ENCODE measurements at places on chromosomes 1 and 21.

DNA sequence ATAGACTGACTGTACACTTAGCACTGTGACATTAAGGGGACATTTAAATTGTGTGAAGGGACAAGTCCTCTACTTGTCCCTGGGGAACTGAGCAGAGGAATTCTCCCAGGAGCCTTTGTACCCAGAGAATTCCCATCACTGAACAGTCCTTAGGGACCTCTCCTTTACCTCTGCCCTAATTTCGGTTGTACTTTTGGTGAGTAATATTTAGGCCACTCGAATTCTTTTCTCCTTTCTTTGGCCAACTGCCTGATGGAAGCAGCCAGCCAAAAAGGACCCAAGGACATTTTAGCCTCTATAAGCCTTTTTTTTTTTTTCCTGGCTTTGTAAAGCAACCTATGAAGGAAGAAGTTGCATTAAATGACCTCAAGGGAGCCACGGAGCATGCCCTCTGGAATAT lies 71.5 kb downstream of the NR5A2 start:
- peak; percentile 6 for DNase-seq

DNA sequence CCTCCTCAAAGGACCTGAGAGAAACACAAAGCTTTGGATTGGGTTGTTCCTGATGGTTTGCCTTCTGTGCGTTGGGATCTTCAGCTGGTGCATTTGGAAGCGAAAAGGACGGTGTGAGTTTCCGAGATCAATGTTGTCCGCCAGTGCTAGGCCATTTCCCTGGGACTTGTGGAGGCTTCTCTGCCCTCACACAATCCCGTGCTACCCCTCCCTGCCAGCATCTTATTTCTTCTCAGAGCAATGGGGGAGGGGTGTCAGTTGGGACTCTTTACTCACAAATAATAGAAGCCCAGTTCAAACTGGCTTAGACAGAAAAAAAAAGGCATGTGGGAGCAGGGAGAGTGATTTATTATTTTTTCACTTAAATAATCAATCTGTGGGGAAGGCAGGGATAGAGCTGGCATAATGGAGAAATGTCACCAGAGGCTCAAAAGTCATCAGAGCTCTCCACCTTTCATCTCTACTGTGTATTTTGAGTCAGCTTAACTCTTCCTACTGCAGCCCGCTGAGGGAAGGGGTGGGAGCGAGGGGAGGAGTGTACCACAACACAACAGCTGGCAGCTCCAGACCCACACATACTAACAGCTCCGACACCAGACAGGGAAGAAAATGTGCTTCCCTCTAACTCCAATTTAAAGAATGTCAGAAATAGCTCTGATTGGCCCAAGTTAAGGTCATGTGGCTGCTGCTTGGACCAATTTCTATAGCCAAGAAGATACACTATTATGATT lies 22.4 kb downstream of the LY9 start:
- no peak for DNase-seq

DNA sequence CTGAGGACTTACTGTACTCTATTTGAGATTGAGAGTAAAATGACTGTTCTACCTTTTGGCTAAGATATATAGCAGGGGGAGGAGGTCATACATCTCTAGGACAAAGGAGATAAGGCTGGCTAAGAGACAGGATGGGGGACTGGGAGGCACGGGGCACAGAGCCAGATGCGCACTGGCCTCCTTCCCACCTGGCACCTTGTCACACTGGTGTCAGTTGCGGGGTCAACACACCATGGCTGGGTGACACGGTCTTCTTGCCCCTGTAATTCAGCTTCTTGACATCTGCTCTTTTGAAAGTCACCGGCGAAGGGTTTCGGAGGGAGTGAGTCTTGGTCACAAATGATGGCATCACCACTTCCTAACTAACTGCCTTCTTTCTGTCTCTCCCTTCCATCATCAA lies 177.3 kb downstream of the ZSCAN20 start:
- DNase-seq = no peak

DNA sequence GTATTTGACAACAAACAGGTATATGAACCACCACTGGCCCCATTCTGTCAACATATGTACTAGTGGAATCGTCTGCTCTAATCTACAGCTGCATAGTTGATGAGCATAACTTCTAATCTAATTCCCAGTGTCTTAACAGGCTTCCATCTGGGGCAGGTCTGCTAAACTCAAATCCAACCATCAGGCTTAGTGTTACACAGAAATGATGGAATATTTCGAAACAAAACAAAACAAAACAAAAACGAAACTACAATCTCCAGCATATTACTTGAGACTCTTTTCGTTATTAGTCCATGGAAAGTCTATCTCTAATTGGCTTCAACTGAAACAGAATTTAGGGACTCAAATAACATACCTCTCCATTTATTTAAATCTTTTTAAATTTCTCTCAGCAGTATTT lies 37.6 kb downstream of the DIPK1A start:
- no peak for DNase-seq

GRCh38 chr1:172630868-172631267 lies 28.0 kb upstream of the FASLG start:
- peak; percentile 39 for DNase-seq

DNA sequence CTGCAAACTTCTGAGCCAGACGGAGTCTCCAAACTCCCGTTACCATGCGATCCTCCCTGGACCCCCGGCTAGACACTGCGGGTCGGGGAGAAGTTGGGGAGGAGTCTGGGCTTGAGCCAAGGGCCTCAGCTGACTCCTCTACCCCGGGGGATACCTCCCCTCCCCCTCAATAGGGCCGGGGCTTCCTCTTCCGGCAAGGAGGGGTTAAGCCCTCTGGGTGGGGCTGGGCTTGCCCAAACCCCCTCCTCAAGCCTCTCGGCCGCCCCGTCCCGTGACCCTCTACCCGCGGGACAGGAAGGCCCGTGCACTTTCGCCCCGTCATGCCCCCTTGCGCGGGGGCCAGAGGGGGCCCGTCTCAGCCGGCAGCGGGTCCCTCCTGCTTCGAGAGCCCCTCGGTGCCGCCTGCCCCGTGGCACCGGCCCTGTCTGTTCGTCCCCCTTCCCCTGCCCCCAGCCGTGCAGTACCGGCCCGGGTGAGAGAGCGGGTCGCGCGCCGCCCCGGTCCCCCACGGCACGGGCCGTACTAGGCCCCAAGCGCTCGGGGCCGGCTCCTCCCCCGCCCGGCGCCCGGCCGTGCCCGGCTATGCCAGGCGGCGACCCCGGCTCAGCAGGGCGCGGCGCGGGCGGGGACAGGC lies 652 bp downstream of the ARL8A start:
- DNase-seq = peak; percentile 31

DNA sequence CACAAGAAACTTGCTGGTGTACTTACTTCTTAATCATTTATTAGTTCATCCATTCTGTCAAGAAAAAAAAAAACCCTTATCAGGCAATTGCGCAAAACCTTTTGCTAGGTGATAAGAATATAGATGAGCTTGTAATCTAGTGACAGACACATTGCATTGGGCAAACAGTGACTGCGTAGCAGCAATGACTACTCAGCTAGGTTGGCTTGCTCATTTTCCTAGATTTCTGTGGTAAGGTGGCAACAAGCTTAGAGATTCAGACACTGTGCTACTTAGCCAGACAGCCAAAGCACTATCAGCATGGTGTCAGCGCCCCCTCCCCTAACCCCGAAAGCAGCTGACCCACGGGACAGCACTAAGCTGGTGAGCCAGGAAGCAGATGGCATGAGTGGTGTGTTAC lies 203.1 kb downstream of the BARHL2 start:
- DNase-seq = no peak

DNA sequence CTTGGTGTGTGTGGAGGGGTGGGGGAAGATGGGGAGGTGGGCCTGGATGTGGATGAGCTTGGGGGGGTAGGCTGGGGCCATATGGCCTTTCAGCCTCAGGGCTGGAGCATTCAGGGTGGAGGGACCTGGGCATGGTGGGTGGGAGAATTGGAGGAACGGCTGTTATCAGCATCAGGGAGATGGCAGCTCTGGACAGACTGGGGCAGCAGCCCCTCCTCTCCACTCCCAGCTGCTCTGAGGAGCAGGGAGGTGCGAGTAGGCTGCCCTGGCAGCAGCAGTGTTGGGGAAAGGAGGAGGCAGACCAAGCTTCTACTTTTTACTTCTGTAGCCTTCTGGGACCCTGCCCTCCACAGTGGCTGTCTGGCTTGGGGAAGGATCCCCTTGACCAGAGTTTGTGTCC lies 10.2 kb downstream of the PPFIA4 start:
- DNase-seq = no peak

DNA sequence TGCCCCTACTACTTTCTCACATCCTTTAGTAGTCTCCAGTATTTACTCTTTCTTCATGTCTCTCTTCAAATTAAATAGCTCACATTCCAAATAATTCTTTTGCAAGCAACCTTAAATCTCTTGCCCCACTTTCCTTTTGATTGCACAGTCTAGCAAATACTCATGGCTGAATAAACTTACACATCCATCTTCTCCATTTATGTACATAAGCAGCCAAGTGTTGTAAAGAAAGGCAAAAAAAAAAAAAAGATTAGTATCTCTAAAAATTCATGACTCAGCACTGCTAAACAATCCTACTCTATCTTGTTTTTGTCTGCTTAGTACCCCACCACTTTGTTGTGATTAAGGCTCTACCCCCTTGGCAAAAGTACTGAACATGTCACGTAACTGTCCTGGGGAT lies 42.6 kb downstream of the F13B start:
- peak; percentile 62 for DNase-seq

DNA sequence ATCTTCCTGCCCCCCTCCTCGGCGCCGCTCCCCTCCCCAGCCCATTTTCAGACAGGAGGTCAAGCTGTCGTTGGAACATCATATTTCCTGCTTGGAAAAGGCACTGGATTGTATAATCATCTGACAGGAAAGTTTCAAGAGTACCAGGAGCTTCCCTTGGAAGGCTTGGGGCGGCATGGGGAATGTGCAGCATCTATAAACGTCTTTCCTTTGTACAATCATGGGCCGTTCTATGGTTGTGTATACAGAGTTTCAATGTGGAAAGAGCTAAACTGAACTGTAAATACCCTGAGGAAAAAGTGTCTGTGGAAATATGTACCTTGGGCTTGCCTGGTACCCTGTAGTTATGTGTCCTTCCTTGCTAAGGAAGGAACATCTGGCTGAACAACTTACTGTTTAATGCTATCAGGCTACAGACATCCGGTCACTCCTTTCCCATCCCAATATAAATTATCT lies 368.1 kb upstream of the ADGRL2 start:
- DNase-seq = no peak

DNA sequence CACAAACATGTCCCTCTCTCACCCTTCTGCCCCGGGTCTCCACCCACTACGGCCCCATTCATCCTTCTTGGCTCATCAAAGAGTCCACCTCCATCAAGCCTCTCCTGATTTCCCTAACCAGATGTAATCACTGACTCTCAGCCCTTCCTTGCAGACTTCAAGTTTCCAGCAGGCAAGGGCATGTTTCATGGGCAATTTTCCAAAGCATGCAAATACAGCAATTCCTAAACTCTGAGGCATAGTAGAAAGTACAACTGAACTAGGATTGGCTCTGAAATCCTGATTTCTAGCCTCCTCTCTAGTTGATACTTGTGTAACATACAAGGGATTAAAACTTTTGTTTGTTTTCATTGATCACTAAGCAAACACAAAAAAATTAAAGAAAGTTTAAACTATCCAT lies 109.1 kb upstream of the GADD45A start:
- peak; percentile 91 for DNase-seq

GRCh38 chr1:59486615-59487014 lies 189.7 kb downstream of the FGGY start:
- DNase-seq = no peak

DNA sequence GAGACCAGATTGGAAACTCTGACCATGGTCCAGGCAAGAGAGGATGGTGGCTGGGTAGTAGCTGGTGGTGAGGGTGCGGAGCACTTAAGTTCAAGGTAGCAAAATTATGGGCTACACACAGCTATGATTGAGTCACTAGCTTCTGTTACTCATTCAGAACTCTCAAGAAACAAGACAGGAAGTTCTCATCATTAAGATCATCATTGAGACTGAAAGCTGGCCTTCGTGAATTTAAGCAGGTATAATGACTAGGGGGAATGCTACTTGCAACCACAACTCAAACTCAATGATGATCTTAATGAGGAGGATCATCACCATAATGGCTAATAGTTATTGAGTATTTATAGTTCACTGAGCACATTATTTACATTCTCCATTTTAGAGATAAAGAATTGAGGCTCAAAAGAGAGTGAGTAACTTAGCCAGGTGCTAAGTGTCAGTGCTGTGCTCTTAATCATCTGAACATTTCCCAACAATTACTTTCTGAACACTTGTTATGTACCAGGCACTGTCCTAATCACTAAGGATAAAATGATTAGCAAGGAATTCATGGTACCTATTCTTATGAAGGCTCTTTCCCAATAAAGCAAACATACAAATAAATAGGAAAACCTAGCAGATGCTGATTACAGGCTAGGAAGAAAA lies 286.3 kb upstream of the C1orf105 start:
- peak; percentile 51 for DNase-seq

GRCh38 chr1:68470388-68470970 lies 20.7 kb upstream of the RPE65 start:
- DNase-seq = peak; percentile 32

GRCh38 chr1:165696625-165697100 lies 1.7 kb downstream of the ALDH9A1 start:
- DNase-seq = peak; percentile 88

- DNase-seq = no peak
These were observed 12.2 kb downstream of the SMAP2 start for GRCh38 chr1:40385437-40386358.

- DNase-seq = no peak
These were observed 37.8 kb downstream of the GABPB2 start for GRCh38 chr1:151108331-151108730.

DNA sequence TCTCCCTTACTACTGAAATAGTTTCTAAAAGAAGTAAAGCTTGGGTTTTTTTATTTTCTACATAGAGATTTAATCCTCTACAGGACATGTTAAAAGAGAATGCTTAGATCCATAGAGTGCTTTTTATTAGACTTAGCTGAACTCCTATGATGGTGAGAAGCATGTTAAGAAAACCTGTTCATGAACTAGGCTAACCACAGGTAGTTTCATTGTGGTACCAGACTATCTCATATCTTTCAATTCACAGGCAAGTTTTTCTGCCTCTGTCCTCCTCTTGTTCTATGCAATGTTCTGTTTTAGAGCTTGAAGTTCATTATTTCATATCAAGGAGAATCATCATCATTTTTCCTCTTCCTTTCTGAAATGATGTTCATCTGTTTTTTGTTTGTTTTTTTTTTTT lies 65.4 kb downstream of the ELAVL4 start:
- DNase-seq = no peak

GRCh38 chr1:226233293-226233692 lies 9.8 kb downstream of the MIXL1 start:
- no peak for DNase-seq

DNA sequence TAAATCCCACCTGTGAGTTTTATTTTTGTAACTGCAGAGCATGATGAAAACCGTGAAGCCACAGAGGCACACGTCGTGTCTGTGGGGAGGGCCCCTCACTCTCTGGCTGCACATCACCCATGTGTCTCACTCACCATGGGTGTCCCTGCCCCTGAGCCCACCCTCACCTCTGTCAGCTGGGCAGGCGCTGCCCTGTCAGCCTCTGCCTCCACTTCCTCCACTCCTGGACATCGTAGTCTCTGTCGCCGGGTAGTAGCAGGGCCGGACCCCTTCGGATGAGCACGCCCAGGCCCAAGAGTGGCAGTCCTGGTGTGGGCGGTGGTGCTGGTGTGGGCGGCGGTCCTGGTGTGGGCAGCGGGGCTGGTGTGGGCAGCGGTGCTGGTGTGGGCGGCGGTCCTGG lies 37.3 kb downstream of the COL18A1 start:
- DNase-seq = no peak

GRCh38 chr1:20100632-20101355 lies 18.5 kb downstream of the PLA2G2D start:
- DNase-seq = peak; percentile 45

- DNase-seq = no peak
These were observed 95.3 kb downstream of the BACH1 start for GRCh38 chr21:29394051-29394450.
